ENCODE measurements at places on chromosomes 3 and 15.
A peak's percentile ranks its signal among the peaks of the same experiment; 100 is the strongest.

- DNase-seq: no peak
Observed at GRCh38 chr3:33980252-33980651, 181.8 kb downstream of the PDCD6IP start.

DNA sequence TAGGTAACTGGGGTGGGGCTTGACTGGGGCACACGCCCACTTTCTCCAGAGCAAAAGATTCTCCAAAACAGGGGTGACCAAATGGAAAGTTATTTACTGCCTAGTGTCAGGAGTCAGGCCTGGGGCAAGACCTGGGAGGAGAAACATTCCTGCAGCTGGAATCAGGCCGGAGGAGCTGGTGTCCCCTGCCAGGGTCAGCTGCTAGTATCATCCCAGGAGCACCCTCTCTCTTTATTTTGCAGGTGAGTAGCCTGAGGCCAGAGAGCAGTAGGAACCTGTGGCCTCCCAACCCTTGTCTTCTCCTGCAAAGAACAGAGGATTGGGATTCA lies 32.9 kb downstream of the DNAJB8 start:
- DNase-seq: no peak

DNA sequence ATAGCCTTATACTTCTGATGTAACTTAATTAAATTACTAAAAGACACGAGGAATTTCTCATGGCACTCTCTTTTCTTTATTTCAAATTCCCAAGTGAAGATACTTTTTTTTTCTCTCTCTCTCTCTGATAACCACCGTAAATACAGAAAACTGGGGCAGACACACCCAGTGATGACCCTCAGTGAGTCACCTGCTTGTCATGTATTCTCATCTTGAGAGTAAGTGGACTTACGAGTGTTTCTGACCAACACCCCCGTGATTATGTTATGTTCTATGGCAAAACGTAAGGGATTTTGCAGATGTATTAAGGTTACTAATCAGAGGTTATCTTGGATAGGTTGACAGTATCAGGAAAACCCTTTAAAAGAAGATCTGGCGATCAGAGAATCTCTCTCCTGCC lies 348.8 kb upstream of the ZNF717 start:
- no peak for DNase-seq

GRCh38 chr3:193230610-193231009 lies 10.4 kb upstream of the PLAAT1 start:
- no peak for DNase-seq

- no peak for DNase-seq
Observed at GRCh38 chr3:126946405-126946804, 36.5 kb upstream of the PLXNA1 start.

GRCh38 chr15:75669879-75670212 lies 22.1 kb downstream of the SNX33 start:
- no peak for DNase-seq

GRCh38 chr3:10581716-10582115 lies 76.3 kb upstream of the ATP2B2 start:
- no peak for DNase-seq

DNA sequence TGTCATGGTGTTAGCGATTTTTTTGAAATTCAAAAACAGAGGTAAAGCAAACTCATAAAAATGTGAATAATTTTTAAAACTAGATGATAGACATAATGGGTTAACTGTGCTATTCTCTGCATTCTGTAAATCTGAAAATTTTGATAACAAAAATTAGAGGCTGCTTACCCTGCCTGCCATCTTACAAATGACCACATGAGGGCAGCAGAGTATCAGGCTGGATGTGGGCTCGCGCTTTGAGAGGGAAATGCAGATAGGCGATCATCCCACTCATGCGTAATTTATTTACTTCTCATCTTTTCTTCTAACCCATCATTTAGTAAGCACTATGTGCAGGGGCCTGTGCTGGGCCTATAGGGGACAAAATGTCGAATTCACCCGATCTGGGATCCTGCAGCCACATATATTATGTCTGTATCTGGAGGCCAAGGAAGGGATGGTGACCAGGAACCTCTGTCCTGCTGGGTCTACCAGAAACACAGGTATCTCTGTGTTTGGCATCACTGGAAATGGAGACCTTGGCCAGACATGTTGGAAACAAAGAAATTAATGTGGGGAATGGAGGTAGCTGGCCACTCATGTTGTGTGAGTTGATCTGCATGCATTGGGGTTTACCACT lies 7.8 kb upstream of the RAD18 start:
- peak; percentile 50 for DNase-seq

DNA sequence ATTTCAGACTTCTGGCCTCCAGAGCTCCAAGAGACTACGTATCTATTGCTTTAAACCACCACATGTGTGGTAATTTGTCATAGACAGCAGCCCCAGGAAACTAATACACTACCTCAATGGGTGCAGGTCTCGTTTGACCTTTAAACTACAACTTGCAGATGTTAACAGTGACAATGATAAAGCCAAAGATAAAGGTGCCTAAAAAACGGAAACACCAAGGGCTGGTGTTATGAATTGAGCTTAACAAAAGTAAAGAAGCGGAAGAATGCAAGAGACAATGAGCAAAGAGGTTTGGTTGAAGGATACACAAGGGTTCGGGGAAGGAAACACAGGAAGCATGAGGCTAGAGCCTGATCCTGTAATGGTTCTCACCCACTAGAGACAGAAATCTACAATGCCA lies 50.8 kb downstream of the RFTN1 start:
- DNase-seq: no peak

DNA sequence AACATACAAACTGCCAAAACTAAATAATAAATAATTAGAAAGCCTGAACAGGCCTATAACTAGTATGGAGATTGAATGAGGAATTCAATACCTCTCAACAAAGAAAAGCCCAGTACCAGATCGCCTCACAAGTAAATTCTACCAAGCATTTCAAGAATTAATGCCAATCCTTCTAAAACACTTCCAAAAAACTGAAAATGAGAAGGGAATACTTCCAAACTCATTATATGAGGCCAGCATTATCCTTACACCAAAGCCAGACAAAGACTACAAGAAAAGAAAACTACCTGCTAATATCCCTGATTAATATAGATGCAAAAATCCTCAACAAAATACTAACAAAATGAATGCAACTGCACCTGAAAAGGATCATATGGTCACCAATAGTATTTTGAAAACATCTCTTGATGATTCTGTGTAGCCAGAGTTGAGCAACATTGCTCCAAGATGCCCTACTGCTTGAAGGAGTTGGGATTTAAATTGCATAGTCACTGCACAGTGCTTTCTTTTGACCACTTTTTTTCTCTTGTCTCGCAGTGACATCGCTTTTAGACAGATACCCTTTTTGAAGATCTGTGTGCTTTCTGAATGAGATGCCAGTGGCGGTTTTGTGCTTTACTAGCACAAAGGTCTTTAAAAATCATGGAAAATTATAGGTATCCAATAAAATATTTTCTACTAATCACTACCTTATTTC lies 487.2 kb upstream of the RASGRP1 start:
- DNase-seq: no peak

DNA sequence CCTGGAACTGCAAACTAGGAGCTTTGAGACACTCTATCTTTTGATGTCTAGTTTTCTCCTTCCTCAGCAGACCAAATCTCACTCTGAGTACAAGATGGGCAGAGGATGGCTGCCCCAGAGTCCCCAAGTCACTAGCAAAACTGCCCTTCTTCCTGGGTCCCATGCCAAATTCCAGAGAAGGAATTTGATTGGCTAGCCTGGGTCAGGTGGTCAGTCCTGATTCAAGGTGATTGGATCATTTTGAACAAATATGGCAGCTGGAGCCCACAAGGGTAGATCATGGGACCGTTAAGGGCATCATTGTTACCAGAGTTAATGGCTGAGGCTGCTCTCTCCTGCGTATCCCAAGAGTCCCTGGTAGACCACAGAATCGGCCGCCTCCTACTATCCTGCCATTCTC lies 21.7 kb downstream of the SLC6A1 start:
- DNase-seq: no peak

GRCh38 chr3:7793786-7794185 lies 707.8 kb upstream of the LMCD1 start:
- DNase-seq: no peak

- DNase-seq: no peak
Observed at GRCh38 chr3:114669614-114670013, 375.8 kb downstream of the TIGIT start.

DNA sequence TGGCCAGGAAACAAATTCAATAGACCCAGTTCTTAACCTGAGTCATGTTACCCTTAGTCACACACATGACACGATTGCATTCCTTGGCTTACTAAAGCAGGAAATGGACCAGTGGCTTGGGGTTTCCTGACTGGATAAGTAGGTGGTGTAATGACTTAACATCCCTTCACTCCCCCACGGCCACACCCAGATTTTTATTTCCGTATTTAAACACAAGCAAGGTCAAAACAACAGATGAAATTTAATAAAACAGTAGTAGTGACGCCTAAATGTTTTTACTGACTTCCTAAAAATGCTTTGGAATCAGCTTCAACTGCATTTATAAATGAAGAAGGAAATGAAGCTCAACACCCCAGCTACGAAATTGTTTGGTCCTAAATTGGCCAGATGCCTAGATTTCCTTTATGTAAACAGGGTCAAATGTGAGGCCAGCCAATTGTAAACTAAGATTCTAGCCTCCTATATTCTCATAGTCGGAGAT lies 324.3 kb downstream of the CHST2 start:
- no peak for DNase-seq

DNA sequence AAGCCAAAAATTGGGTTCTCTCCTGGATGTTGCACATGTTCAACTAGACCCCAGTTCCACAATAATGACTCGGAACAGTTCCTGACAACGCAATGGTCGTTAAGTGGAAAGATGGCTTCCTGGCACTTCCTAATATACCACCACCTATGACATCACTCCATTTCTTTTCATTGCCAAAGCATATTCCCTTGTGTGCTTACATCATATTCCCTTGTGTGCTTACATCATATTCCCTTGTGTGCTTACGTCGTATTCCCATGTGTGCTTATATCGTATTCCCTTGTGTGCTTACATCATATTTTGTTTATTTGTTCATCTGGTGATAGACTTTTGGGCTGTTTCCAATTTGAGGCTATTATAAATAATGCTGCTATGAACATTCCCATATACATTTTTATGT lies 39.2 kb downstream of the TFRC start:
- DNase-seq: no peak

DNA sequence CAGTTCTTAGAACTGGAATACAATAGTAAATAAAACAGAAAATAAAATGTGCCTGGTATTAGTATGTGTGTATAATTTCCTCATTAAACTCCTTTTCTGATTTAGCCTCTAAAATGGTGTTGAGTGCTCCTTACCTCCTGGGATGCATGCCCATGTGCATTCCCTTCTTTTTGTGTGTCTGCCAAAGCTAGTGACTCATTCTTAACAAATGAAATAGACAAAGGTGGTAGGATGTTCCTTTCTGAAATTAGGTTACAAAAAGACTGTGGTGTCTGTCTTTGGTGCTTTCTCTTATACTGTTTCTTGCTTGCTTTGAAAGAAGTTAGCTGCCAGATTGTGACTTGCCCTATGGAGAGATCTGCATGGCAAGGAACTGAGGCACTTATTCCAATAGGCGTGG lies 623.7 kb downstream of the GRM7 start:
- DNase-seq: no peak

GRCh38 chr15:41661518-41662225 lies 1.5 kb downstream of the MGA start:
- peak; percentile 47 for DNase-seq

GRCh38 chr15:74997141-74997540 lies 1.8 kb downstream of the SCAMP5 start:
- no peak for DNase-seq

- no peak for DNase-seq
Observed at GRCh38 chr15:52710708-52711389, 31.7 kb upstream of the ATOSA start.

GRCh38 chr3:66014651-66015050 lies 24.1 kb downstream of the MAGI1 start:
- DNase-seq: no peak

GRCh38 chr3:67635257-67635656 lies 19.2 kb downstream of the SUCLG2 start:
- DNase-seq: no peak

DNA sequence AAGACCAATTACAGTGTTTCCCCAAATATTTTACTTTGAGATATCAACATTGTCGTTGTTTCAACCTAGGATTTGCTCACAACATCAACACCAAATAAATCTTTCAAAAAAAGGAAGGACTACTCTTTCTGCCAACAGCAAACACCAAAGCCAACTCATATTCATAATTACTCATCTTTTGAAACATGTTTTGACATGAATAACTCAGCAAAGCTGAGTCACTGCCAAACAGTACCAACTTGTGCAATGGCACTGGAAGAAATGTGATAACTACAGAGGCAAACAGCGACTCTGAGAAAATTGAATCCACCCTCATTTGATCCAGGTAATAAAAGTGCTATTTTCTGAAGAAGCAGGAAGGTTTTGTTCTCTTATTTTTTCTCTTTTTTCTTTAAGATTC lies 67.2 kb downstream of the PEX5L start:
- DNase-seq: no peak
